ENCODE measurements at places on chromosomes 6 and 20. TPM values are rescaled to one million over a fixed set of nuclear protein-coding genes. Genes with fewer than 3 reads are reported as not detected.

Gene TNXB
- total RNA-seq: 231 TPM

Gene PCK1
- total RNA-seq: 32.0 TPM

Gene CGA
- not detected for total RNA-seq

Gene TPBG
- total RNA-seq: 12.3 TPM

Gene CCN5
- total RNA-seq: 84.0 TPM

Gene GSTA2
- not detected for total RNA-seq

Gene PBOV1
- not detected for total RNA-seq

Gene PDE10A
- 3.5 TPM for total RNA-seq

Gene BHLHE23
- not detected for total RNA-seq

Gene TRAPPC3L
- total RNA-seq: 0.21 TPM

Gene PLCB4
- total RNA-seq: 43.3 TPM

Gene PRL
- total RNA-seq: not detected

Gene THBD
- total RNA-seq: 58.8 TPM

Gene RAB23
- total RNA-seq: 21.0 TPM

Gene ARFGEF3
- total RNA-seq: 6.9 TPM

Gene PDYN
- not detected for total RNA-seq

Gene SLC17A3
- not detected for total RNA-seq

Gene CLDN20
- 3.6 TPM for total RNA-seq

Gene SLC32A1
- total RNA-seq: not detected

Gene NKX2-4
- not detected for total RNA-seq

Gene IP6K3
- total RNA-seq: 3.0 TPM

Gene SAPCD1
- not detected for total RNA-seq

Gene FAM83C
- total RNA-seq: not detected

Gene ESF1
- total RNA-seq: 14.9 TPM

Gene GSTA3
- not detected for total RNA-seq

Gene PNPLA1
- total RNA-seq: not detected

Gene E2F1
- 1.4 TPM for total RNA-seq

Gene MYL9
- 194 TPM for total RNA-seq

Gene VNN1
- total RNA-seq: not detected

Gene ENPP5
- 2.0 TPM for total RNA-seq

Gene GID8
- 28.3 TPM for total RNA-seq

Gene EIF6
- total RNA-seq: 87.9 TPM

Gene SLC26A8
- total RNA-seq: 0.30 TPM

Gene MYB
- 1.2 TPM for total RNA-seq

Gene KCNK15
- 0.87 TPM for total RNA-seq

Gene LRP11
- total RNA-seq: 14.1 TPM

Gene L3MBTL1
- 29.3 TPM for total RNA-seq

Gene CAPN11
- 2.1 TPM for total RNA-seq

Gene STX11
- total RNA-seq: 24.3 TPM

Gene KCNQ5
- total RNA-seq: not detected

Gene SNAP25
- total RNA-seq: not detected

Gene CCDC28A
- total RNA-seq: 10.8 TPM

Gene RSPH4A
- total RNA-seq: not detected

Gene LIN28B
- total RNA-seq: not detected

Gene COL19A1
- not detected for total RNA-seq

Gene SSTR4
- total RNA-seq: not detected

Gene NKAIN2
- 20.8 TPM for total RNA-seq

Gene SYNDIG1
- total RNA-seq: 5.1 TPM

Gene EEF1E1
- 14.7 TPM for total RNA-seq

Gene ZNF391
- total RNA-seq: 3.3 TPM

Gene TP53TG5
- total RNA-seq: not detected

Gene RFX6
- total RNA-seq: not detected

Gene MAK
- total RNA-seq: 0.90 TPM

All from tibial nerve (tissue), 4 donors.